Glutamatergic neuron (in vitro differentiated cells): ENCODE measurements at places on chromosomes 5 and 9. TPM values are rescaled to one million over a fixed set of nuclear protein-coding genes. Genes with fewer than 3 reads are reported as not detected.

The SLC44A1 gene
- total RNA-seq: 9.6 TPM

The ZCCHC7 gene
- 31.1 TPM for total RNA-seq

The SHC3 gene
- 0.83 TPM for total RNA-seq

DNA sequence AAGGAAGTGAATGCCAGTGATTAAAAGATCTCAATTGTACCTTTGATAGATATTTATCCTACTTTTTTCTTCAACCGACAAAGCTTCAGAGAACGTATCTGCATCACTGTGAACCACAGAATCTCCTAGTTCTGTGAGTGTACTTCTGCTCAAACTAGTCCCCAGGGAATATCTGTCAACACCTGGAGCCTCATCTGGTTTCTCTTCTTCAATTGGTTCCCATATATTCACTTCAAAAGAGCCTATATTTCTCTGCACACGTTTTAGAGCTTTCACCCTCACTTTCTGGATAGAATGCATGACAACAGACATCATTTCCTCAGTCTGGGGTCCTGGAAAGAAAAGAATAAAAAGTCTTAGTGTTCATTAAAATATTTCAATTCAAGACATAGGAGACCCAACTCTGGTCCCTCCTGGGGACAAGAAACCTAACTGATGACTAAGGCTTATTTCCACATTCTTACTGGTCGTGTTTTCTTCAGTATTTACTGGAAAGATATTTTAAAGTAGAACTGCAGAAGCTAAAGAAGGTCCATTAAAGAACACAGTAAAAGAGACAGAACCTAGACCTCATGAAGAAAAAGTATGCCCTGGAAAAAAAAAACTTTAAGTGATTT is 64.3 kb downstream of the CPLANE1 start:
- no peaks in the 10 kb centered on the region for H3K27me3 ChIP-seq
- no peaks in the 10 kb centered on the region for H3K4me1 ChIP-seq
- H3K4me3 ChIP-seq: no peak overlapping the region

DNA sequence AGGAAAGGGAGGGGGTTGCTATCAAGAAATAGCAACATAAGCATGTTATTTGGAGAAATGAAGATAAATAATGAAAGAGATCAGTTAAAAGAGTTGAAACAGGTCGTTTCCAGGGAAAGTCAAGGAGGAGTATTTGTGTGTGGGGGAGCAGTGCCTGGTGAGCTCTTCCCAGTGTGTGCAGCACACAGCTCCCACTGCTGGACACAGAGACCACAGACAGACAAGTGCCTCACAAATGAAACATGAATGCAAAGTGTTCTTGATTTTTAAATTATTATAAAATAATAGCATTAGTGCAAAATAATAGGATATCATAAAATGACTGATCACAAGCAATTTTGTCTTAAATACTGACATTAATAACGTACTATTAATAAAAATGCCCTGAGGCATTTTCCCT is 40.8 kb downstream of the LIFR start:
- H3K4me3 ChIP-seq: no peak overlapping the region
- no peaks in the 10 kb centered on the region for H3K36me3 ChIP-seq
- no peak overlapping the region for H3K27ac ChIP-seq
- H3K4me1 ChIP-seq: no peaks in the 10 kb centered on the region
- no peak for DNase-seq
- no peaks in the 10 kb centered on the region for H3K27me3 ChIP-seq

DNA sequence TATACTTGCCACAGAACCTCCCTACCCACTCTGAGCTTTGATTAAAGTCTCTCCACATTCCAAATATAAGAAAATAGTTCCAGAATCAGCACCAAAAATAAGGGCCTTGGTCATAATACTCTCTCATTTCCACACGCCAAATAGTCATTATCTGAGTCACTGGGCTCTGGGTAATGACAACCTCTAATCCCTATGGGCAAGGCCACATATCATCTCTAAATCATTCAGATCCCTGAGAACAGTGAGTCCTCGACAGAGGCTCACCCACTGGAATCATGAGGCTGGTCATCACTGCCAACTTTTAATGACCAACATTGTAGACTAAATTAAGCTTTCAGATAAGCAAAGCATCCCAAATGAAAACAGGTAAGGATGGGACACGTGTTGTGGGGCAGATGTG is 28.1 kb downstream of the FAM114A2 start:
- peaks cover 6% of the 10 kb centered on the region for H3K36me3 ChIP-seq
- H3K27ac ChIP-seq: no peak overlapping the region
- DNase-seq: no peak
- peaks cover 2% of the 10 kb centered on the region for H3K27me3 ChIP-seq
- no peak overlapping the region for H3K4me3 ChIP-seq

- no peak overlapping the region for H3K27ac ChIP-seq
- peaks cover 3% of the 10 kb centered on the region for H3K27me3 ChIP-seq
- no peak overlapping the region for H3K4me3 ChIP-seq
- no peak for DNase-seq
- peaks cover 9% of the 10 kb centered on the region for H3K36me3 ChIP-seq
- no peaks in the 10 kb centered on the region for H3K4me1 ChIP-seq
Observed at GRCh38 chr5:1901061-1901460, 18.3 kb upstream of the IRX4 start.

DNA sequence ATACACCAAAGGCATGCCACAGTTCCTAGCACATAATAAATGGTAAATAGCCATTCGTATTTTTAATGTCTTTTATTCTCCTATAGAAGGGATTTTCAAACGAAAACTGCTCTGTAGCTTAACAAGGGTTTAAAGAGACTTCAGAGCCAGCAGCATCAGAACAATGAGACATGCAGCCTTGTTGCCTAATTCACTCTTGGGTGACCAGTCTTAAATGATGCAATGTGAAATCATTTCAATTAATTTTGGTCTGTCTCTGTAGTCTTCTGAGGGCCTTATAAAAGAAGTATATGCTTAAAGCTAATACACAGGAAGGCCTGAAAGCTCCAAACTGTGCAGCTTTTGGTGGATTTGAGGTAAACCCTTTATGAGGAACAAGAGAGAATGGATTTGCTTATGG is 888.8 kb upstream of the WWC1 start:
- H3K27me3 ChIP-seq: no peaks in the 10 kb centered on the region
- DNase-seq: no peak
- no peak overlapping the region for H3K27ac ChIP-seq
- no peak overlapping the region for H3K4me3 ChIP-seq
- no peaks in the 10 kb centered on the region for H3K36me3 ChIP-seq
- no peaks in the 10 kb centered on the region for H3K4me1 ChIP-seq
